ENCODE measurements at places on chromosomes 16 and 17.

DNA sequence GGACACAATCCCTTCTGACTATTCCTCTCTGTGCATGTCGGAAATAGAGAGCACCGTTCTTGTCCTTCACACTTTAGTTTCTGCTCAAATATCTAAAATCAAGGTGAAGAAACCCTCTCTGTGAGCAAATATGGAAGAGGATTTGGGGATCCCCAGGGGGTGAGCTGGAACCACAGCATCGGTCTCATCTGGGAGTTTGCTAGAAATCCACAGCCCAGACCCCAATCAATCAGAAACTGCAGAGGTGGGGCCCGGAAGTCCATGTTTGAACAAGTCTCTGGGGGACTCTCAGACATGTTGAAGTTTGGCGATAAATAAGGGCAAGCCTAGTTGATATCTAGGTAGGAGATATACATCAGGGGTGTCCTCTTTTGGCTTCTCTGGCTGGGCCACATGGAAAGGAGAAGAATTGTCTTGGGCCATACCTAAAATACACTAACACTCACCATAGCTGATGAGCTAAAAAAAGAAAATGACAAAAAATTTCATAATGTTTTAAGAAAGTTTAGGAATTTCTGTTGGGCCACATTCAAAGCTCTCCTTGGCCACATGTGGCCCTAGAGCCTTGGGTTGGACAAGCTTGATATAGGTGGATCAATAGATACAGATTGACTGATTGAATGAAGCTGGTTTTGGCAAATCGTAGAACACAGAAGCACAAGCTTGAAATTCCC is 168.0 kb upstream of the FOXF1 start:
- no peak for DNase-seq

DNA sequence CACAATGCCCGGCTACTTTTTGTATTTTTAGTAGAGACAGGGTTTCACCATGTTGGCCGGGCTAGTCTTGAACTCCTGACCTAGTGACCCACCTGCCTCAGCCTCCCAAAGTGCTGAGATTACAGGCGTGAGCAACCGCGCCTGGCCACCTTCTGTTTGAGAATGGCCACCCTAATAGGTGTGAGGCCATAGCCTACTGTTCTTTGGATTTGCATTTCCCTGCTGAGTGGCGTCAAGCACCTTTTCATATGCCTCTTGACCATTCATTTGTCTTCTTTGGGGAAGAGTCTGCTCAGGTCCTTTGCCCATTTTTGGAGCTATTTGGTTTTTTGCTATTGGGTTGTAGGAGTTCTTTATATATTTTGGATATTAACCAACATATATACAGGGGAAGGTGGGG is 276.7 kb downstream of the PARN start:
- no peak for DNase-seq

DNA sequence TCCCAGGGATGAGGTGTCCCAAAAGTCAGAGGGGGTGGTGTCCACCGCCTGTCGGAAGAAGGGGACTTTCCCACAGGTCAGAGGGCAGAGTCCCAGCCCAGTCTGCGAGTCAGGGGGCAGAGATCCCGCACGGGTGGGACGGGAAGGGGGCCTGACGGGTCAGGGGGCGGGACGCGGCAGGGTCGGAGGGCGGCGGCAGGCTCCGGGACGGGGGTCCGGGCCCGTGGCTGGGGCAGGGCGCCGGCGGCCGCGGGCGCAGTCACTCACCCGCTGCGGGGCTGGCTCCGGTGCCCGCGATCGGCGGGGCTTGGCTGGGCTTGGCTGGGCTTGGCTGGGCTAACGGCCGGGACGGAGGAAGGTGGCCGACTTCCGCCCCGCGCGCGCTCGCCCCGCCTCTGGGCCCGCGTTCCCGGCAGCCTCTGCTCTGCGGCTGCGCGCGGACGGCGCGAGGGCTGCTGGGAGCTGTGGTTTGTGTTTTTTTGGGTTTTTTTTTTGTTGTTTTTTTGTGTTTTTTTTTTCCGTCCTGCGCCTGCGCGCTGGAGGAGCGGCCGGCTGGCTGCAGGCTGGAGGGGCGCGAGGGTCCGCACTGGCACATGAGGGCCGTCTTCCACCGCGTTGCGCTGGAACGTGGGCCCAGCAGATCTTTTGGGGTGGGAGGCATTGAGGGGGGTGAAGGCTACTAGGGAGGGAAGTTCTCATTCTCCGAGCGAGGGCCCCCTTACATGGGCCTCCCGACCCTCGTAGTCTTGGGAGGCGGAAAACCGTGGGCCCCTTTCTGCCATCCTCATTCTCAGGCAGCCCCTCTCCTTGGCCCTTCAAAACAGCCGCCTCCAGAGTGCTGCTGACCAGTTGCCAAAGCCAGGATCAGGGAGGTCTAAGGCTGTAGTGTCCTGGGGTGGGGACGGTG is at the start of gene CANT1:
Gene CANT1, minus strand, starts transcription at position 368 of the 907 bp plus-strand sequence. CDS start 12,142 bp downstream, outside the sequence.
- peak; percentile 27 for DNase-seq

DNA sequence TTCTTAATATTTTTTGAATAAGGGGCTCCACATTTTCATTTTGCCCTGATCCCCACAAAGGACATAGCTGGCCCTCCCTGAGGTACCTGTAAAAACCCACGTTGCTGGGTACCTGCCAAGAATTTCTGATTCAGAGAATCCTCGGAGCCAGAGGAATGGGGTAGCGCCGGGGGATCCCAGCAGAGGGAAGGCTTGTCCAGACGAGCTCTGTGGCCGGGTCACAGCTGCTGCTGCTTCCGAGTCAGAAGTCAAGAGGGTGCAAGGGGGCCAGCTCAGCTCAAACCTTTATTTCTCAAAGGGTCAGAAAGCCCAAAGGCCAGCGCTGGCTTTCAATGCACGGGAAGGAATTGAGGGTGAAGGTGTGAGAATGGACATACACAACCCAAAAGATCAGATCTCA is 68.9 kb upstream of the SDK2 start:
- DNase-seq = no peak

- DNase-seq = no peak
Observed at GRCh38 chr16:72131036-72131435, 37.4 kb downstream of the DHX38 start.

GRCh38 chr17:14098246-14098645 is 28.9 kb downstream of the COX10 start:
- no peak for DNase-seq

GRCh38 chr16:85637061-85637807 is 24.1 kb downstream of the GSE1 start:
- no peak for DNase-seq

DNA sequence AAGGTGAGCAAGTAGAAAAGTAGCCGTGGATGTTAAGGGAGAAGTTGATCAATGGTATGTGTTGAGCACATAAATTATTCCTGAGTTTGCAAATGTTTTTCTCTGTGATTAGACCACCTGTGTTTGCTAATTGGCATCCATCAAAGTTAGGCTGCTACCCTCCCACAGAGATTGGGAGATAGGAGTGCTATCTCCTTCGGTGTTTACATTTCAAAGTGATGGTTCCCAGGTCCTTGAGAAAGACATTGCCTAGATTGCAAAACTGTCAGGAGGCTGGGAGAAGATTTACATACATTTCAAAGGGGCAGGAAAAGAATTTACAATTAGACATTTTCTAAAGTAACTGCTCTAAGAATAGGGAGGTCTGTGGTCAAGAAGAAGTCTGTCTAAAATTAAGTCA is 54.3 kb upstream of the CNTNAP4 start:
- no peak for DNase-seq

DNA sequence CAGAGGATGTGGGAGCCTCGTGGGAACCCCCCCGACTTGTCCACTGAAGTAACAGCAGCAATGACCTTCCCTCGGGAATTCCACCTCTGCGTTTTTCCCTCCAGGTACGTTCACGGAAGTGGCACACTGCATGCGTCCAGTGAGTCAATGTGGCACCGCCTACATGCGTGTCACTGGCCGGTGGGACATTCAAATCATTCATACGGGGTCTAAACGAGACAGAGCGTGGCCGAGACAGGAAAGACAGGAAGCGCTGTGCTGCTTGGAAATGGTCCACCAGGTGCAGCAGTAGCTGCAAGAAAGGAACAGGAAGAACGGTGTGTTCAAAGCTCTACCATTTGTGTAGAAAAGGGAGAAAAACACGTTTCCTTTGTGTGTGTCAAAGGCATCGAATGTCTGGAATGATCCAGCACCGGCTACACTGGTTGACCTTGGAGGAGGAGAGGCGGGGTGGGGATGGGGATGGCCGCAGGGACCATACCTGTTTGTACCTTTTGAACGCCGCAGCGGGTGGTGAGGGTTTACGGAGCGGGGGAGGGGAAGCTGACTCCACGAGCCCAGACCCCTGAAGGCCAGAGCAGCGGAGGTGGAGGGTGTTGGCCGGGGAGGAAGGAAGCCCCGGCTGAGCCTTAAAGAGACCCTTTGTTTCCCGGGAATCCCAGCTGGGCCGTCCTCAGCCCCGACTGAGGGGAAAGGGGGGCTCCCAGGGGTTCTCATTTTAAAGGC is 1.7 kb upstream of the PGAP6 start:
- DNase-seq = no peak

- DNase-seq = no peak
Observed at GRCh38 chr17:79791735-79792161, 5.1 kb downstream of the CBX8 start.

DNA sequence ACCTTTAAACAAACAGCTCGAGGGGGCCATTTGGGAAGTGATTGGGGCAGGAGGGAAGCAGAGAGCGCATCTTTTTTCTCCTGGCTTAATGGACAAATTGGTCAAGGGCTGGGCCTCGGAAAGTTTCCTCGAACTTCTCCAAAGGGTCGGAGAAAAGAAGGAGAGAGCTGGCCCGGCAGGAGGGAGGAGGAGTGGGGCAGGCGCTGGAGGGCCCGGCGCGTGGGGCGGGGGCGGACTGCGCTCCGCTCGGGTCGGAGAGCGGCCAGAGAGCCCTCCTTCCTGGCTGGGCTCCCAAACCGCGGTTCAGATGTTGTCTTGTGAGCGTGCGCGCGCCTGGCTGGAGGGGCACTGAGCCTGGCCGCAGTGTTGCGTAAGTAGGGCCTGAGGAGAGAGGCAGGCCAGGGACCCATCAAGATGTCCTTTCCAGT is 1.2 kb downstream of the MMP2 start:
- no peak for DNase-seq

GRCh38 chr17:38550661-38551060 is 55.1 kb downstream of the SRCIN1 start:
- no peak for DNase-seq

DNA sequence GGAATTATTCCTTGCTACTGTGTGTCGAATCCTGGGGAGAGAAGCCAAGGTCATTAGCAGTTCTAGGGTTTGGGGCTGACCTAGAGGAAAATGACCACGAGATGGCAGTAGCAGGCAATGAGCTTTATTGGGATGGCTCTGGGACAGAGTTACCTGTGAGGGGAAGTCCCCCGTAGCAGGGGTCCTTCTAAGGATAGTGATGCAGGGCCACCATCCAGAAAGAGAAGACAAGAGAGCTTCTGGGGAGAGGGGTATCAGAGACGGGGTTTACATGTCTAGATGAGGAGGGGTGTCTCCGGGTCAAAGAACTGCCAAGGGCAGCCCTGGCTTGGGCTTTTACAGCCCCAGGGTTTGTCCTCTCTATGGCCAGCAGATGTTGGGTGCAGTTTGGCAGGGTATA is 6.4 kb upstream of the GGT6 start:
- DNase-seq = no peak

GRCh38 chr17:4948166-4948930 is at the start of gene PFN1:
Gene PFN1, minus strand, starts transcription at chr17:4948530. Its CDS starts 136 bp downstream, at chr17:4948394.
- DNase-seq = peak; percentile 76

DNA sequence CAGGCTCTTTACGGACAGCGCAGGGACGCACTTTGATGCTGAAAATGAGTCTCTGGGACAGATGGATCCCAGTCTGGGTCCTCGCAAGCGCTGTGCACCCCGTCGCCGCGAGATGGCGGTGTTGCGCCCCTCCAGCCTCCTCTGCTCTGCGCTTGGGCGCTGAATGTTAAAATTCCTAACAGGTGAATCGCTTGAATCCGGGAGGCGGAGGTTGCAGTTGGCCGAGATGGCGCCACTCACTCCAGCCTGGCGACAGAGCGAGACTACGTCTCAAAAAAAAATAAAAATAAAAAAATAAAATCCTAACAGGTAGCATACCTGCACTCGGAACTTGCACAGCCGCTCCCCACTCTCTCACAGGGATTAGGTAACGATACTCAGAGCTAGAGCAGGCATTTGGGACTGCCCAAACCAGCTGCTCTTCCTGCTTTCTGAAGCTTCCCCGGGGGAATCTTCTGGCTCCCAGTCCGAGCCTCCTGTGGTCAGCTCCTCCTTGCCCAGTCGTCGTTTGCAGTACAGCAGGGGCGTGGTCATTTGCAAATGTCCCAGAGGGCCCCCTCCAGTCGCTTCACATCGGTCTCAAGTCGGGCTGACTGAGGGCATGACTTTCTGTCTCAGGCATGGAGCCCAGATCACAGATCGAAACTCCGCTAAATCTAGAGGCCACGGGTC is 26.2 kb upstream of the OSGIN1 start:
- no peak for DNase-seq

DNA sequence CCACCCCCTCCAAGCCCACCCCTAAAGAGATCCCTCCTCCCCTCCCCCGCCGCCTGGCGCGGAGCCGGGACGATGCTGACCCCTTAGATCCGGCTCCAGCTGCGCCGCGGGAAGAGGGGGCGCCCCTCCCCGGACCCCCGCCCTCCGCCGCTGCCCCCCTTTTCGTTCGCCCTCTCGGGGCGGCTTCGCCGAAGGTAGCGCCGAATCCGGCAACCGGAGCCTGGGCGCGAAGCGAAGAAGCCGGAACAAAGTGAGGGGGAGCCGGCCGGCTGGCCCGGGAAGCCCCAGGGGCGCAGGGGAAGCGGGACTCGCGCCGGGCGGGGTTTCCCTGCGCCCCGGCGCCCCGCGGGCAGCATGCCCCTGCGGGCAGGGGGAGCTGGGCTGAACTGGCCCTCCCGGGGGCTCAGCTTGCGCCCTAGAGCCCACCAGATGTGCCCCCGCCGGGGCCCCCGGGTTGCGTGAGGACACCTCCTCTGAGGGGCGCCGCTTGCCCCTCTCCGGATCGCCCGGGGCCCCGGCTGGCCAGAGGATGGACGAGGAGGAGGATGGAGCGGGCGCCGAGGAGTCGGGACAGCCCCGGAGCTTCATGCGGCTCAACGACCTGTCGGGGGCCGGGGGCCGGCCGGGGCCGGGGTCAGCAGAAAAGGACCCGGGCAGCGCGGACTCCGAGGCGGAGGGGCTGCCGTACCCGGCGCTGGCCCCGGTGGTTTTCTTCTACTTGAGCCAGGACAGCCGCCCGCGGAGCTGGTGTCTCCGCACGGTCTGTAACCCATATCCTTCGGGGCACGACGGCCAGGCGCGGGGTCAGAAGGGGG is 623 bp downstream of the CACNA1G start:
- no peak for DNase-seq

GRCh38 chr16:84548971-84549844 is 44.7 kb upstream of the MEAK7 start:
- no peak for DNase-seq

DNA sequence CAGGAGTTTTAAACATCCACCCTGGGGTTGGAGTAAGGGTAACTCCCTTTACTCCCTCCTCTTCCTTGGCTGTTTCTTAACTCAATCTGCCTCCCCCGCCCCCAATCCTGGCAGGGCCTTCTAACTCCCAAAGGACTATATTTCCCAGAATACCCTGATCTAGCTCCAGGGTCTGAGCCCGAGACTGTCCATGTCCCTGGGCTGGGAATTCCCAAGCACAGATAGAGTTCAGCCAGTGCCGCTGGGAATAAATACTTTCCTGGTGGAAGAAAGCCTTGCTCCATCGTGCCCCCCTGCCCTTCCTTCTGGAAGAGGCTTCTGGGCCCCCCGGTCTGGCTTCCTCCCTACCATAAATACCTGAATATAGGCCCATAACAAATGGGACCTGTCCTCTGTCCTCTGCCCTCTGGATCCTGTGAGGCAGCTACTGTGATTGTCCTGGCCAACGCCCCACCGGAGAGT is 10.2 kb downstream of the BAHCC1 start:
- DNase-seq = no peak

GRCh38 chr16:85683363-85683762 is 5.4 kb downstream of the GINS2 start:
- no peak for DNase-seq
